ENCODE measurements at places on chromosomes 7 and 10.

GRCh38 chr10:107031931-107032699, 132.4 kb downstream of the SORCS1 start:
- DNase-seq, result no peak

DNA sequence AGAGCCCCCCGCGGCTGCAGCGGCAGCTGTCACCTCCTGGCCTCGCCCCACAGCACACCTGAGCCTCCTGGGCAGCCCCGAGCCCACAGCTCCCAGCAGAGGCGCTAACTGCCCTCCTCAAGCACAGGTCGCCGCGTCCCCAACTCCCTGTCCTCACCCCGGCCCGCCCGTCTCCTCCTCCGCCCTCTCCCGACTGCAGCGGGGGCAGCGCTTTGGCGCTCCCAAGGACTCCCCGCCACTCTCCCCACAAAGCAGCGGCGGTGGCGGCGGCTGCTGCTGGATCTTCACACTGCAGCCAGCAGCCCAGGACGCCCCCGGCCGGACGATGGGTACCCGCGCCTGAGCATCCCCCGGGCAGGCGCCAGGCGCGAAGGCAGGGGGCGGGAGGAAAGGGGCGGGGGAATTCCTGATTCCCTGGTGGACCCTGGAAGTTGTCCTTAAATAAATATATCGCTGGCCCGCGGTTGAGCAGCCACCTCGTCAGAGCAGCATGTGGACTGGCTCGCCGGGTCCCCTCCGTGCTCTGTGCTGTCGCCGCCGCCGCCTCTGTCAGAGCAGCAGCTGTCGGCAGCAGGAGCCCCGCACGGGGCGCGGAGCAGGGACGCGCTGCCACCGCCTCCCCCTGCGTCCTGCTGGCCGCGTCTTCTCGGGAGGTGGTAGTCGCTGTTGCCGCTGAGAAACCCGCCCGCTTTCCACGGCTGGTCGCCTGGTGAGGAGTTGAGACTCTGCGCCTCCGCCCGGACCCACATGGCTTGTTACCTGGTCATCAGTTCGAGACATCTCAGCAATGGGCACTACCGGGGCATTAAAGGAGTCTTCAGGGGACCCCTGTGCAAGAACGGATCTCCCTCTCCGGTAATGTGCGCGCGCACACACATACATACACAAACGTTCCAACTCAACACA, at the start of gene ZNF804B:
Gene ZNF804B (plus strand): TSS at position 471 of the 906 bp plus-strand sequence. CDS start 277 bp downstream, at position 748.
- DNase-seq, result peak; percentile 34

- no peak for DNase-seq
Measured at GRCh38 chr7:66140924-66141323, 26.3 kb downstream of the CRCP start.

DNA sequence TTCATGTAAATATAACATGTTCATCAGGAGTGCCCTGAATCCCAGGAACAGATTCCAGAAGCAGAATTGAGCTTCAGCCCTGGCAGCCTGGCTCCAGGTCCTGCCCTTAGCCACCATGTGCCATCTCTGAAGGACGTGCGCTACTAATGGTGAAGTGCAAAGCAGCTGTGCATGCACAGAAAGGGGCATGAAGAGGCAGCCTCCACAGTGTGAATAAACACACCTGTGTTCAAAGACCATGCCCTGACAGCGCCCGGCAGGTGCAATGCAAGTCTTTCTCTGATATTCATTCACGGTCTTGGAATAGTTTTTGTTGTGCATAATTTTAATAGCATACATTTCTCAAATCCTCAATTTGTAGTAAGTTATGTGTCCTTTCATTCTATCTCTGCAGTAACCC, 250.4 kb upstream of the TCERG1L start:
- no peak for DNase-seq

GRCh38 chr7:101691822-101692384, 62.8 kb upstream of the MYL10 start:
- DNase-seq, result no peak

DNA sequence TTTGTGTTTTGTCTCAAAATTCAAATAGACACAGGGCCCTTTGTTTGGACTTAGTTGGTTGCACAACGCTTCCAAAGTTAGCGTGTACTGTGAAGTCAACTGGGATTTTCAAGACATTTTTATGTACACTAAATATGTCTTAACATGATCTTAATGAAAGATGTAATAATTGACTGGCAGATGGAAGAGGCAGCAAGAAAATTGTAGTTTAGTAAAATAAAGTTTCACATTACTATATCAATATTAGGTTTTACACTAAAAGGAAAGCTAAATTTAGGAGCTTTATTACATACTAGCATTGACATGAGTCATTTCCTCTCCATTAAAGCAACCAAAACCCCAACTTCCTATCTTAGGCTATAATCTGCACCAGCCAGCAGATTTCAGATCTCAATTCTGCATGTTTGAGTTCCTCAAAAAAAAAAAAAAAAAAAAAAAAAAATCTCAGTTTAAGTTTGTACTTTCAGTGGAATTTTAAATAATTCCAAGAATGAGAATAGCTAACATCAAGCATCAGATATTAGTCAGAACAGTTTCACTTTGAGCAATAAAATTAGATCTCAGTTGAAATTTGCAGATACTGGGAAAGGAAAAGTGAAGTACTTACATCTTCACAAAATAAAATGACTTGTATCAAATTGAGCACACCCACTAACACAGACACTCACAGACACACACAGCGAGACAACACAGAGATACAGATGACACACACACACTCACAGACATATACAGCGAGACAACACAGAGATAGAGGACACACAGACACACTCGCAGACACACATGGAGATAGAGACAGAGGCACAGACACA, 346.6 kb upstream of the KLF6 start:
- DNase-seq, result no peak

GRCh38 chr7:63008366-63008765, 990.3 kb upstream of the ZNF722 start:
- no peak for DNase-seq

- no peak for DNase-seq
Measured at GRCh38 chr10:12252882-12253546, 57.0 kb downstream of the CDC123 start.

GRCh38 chr10:35011771-35012191, 78.4 kb downstream of the CUL2 start:
- no peak for DNase-seq

DNA sequence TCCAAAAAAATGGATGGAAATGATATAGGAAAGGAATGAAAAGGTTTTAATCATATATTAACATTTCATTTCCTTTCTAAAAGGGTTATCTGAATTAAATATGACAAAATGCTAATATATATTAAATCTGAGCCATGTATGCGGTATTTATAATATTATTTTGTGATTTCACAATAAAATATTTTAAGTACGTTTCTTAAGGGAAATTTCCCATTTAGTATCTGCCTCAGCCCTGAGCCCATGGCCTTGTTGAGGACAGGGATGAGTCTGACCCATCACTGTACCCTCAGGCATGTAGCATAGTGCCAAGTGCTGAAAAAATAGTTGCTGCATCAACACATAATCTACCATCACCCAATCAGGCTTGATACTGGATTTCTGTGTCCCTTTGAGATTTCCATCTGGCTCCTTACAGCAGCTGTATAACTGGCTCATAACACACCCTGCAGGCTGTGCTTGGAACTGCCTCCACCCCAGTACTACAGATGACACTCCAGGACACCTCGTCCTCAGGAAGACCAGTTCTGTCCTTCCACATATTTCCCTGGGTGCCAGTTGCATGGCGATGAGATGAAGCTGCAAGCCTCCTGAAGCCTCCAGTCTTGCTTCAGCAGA, 59.4 kb upstream of the ASAH2 start:
- DNase-seq, result no peak

- DNase-seq, result no peak
Measured at GRCh38 chr7:150716939-150717338, 526 bp downstream of the GIMAP1 start.

DNA sequence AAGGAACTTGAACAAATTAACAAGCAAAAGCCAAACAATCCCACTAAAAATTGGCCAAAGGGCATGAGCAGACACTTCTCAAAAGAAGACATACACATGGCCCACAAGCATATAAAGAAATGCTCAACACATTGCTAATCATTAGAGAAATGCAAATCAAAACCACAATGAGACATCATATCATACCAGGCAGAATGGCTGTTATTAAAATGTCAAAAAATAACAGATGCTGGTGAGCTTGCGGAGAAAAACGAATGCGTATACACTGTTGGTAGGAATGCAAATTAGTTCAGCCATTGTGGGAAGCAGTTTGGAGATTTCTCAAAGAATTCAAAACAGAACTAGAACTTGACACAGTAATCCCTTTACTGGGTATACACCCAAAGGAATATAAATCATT, 311.7 kb upstream of the HPS1 start:
- no peak for DNase-seq

GRCh38 chr10:104804880-104805279, 163.8 kb downstream of the SORCS3 start:
- no peak for DNase-seq

GRCh38 chr10:9301554-9301953, 1247.1 kb downstream of the GATA3 start:
- no peak for DNase-seq

- no peak for DNase-seq
Measured at GRCh38 chr10:16384021-16384420, 52.8 kb upstream of the PTER start.
